Astrocyte of the cerebellum (primary cell): ENCODE measurements at places on chromosomes 2 and 18.

DNA sequence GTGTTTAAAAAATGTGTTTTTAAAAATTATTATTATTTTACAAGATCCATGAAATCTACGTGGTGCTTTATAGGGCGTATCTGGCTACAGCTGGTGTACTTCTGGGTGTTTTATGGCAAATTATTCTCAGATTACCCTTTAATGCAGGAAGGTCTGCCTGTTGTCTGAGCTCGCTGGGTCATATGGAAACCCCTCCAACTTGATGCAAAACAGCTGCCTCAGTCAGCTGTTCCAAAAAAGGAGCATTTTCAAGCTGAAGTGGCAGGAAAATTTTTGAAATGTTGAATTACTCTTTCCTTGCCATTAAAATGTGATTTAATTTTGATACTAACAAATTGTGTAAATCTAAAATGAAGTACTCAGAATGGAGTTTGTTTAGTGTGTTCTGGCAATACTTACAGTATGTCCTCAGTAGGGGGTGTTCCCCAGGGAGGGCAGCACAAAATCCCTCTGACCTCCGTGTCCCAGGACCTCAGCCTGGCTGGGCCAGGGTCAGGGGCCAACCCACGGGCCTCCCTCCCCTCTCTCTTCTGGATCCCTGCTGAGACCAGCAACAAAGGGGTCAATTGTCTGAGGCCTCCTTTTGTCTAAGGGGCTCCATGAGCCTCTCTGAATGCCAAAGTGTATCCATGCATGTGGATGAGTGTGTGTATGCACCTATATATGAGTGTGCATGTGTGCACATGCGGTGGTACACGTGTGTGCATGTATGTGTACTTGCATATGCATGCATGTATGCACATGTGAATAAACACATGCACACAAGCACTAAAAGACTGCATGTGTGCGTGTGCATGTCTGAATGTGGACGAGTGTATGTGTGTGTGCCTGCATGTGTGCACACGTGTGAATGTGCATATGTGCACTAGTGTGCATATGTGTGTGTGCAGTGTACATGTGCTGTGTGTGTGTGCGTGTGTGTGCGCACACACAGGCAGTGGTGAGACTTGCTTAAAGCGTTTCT is 105.4 kb downstream of the ACOXL start:
- DNase-seq, result no peak

DNA sequence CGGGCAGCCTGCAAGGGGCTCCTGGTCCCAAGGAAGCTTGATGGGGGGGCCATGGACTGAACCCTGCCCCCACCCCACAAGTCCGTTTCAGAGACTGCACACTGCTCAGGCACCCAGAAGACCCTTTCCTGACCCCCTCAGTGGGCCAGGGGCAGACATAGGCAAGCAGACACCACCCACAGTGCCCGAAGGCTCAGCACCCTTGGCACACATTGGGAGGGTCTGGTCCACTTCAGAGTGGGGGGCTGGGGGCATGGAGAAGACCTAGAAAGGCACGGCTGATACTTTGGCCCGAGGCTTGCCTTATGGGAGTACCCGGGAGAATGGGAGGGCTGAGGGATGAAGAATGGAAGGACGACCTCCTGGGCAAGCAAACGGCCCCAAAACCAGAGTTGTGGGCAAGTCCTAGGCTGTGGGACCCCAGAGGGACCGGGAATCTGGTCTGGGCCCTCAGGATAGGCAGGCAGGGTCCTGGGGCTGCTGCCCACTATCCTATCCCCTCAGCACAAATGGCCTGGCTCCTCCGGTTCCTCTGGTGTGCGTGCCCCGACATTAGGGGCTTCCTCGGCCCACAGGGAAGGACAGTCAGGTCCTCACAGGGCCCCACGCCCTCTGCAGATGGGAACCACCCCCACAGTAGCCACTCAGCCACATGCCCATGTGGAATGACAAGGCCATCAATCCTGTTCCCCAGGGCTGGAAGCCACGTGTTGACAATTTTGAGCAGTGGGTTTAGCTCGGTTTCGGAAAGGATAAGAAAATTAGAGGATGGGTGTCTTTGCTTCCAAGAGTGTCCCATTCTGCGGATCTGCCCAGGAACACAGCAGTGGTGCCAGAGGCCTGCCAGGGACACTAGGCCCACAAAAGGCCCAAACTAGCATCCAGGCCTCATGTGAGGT is 15.0 kb upstream of the GPC1 start:
- no peak for DNase-seq

DNA sequence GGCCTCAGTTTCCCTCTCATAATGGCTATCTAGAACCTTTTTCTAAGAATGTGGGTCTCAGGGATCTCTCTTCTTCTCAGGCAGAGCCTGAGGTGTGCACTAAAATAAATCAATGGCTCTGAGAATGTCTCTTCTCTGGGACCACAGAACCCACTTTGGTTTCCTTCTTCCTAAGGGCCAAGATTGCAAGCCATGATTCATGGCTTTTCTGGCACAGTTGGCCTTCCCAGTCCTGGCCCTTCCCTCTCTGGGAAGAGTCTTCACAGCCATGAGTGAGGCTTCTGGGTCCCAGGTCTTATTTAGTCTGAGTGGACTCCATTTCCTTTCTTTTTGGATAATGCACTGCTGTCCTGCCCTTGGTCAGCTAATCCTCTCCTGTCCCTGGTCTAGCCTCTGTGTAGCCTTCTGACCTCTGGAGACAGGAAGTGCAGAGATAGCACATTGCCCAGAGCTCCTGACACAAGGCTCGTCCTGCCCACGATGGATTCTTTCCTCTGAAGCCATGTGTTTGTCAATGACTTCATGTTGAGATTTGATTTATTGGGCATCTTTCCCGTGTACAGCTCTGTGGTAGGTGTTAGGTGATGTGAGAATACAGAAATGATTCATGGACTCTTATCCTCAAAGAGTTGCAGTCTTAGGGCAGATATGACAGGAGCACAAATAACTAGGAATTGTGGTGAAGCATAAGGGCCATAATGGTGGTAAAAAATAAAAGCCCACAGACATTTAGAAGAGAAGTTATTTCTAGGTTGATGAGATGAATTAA is 245.0 kb downstream of the CLIP4 start:
- no peak for DNase-seq

DNA sequence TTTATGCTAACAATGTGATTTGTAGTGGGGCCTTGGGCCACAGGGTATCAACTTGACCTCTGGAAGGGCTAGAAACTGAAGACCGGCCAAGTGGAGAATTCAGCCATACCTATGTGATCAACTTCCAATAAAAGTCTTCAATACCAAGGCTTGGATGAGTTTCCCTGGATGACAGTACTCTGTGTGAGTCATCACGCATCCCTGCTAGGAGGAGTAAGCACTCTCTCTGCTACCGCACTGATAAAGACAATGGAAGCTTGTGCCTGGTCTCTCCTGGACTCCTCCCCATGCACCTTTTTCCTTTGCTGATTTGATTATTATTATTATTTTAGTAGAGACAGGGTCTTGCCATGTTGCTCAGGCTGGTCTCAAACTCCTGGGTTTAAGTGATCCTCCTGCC is 58.1 kb downstream of the SKA1 start:
- no peak for DNase-seq

GRCh38 chr18:23351521-23351920 is 101.6 kb upstream of the RIOK3 start:
- no peak for DNase-seq

- DNase-seq, result no peak
Observed at GRCh38 chr2:30266051-30266621, 34.8 kb downstream of the LBH start.

GRCh38 chr2:229032608-229033234 is 238.4 kb downstream of the PID1 start:
- no peak for DNase-seq

GRCh38 chr2:199273042-199273511 is 184.7 kb downstream of the SATB2 start:
- DNase-seq, result peak; percentile 49

- no peak for DNase-seq
Observed at GRCh38 chr2:96800061-96801004, 15.7 kb upstream of the CNNM3 start.

DNA sequence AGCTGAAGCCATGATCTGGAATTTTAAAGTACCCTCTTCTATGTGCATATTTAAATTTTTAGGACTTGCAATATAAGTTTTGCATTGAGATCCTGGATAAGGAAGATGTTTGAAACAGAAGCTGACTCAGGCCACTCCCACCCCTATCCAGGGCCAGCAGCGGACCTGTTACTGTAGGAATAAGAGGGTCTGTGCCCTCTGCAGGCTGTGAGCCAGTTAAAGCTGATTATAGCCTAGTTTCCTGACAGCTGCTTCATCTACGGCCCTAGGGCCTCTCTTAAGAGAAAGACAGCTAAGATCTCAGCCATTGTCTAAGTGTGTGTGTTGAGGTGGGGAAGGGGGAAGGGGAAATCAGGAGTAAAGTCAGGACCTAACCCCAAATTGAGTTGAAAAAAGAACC is 234.0 kb downstream of the HAUS1 start:
- DNase-seq, result no peak

DNA sequence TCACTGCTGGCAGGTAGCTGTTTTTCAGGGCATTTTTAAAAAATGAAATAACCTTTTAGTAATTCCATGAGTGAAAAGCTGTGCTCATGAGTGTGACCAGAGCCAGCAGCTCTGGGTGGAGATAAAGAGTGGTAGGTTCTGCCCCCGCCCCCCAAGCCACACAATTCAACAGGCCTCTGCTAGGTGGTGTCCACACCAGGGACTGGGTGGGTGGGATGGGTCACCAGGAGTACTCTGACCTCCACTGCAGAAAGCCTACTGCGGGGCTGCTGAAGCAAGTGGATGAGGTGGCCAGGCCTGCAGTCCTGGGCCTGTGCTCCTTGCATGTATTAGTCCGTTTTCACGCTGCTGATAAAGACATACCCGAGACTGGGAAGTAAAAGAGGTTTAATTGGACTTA is 15.3 kb downstream of the PARD6G start:
- DNase-seq, result no peak

- DNase-seq, result peak; percentile 84
Observed at GRCh38 chr2:195411219-195411687, 245.8 kb upstream of the SLC39A10 start.

- no peak for DNase-seq
Observed at GRCh38 chr2:191645434-191646162, 32.3 kb upstream of the NABP1 start.

DNA sequence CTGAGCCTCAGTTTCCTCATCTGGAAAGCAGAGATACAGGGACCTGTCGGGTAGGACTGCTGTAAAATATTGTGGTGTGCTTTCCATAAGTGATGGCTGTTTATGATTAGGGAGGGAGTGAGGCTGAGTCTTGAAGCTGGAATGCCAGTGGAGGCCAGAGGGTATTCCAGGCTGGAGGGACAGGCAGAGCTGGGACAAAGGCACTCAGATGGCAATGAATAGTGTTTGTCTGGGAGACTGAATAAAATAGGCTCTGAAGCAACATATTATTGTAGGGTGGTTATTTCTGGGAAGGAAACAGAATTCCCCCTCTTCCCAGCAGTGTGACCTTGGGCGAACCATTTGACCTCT is 120.7 kb downstream of the INHBB start:
- no peak for DNase-seq

DNA sequence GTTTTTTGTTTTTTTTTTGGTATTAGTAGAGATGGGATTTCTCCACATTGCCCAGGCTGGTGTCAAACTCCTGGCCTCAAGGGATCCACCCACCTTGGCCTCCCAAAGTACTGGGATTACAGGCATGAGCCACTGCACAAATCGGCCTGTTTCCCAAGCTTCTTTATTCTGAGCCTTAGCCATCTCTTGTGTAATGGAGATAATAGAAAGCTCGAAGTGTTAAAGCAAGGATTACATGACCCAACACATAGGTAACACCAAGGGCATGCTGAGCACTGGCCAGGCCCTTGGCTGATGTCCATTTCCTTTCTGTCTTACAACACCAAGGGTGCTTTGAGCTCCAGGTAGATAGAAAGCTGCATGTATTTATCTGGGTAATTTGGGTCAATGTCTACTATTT is 187.8 kb upstream of the MEX3C start:
- DNase-seq, result no peak

- no peak for DNase-seq
Observed at GRCh38 chr2:40488927-40489677, 37.2 kb upstream of the SLC8A1 start.

- no peak for DNase-seq
Observed at GRCh38 chr2:46615986-46616485, 136.7 kb downstream of the TMEM247 start.

DNA sequence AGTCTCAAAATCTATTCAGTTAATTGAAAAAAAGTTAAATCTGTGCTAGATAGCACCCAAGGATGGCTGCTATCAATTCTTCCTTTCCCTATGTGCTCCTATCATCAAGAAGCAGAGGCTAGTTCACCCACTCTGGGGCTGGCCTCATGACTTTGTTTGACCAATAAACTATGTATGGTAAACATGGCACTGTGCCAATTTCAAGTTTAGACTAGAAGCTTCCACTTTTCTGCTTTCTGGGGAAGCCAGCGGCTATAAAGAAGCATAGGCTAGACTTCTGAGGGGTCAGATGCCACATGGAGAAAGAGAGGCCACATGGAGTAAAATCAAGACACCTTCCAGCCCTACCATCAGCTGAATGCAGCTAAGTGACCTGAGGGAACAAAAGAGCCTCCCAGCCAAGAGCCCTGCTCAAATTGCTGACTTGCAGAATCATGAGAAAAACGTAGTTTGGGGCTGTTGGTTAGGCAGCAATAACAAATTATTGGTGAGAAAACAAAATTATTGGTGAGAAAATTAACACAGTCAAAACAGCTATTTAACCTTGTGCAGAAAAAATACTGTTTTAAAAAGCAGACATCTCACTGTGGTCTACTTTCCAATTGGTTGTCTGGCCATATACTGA is 86.5 kb upstream of the SLC14A2 start:
- DNase-seq, result no peak

GRCh38 chr2:64234785-64235184 is 90.6 kb upstream of the PELI1 start:
- DNase-seq, result no peak

- peak; percentile 51 for DNase-seq
Observed at GRCh38 chr2:224982910-224983711, 59.2 kb downstream of the DOCK10 start.

- no peak for DNase-seq
Observed at GRCh38 chr2:241814643-241815476, 5.9 kb downstream of the NEU4 start.

GRCh38 chr2:52193804-52194203 is 1161.9 kb upstream of the NRXN1 start:
- no peak for DNase-seq

DNA sequence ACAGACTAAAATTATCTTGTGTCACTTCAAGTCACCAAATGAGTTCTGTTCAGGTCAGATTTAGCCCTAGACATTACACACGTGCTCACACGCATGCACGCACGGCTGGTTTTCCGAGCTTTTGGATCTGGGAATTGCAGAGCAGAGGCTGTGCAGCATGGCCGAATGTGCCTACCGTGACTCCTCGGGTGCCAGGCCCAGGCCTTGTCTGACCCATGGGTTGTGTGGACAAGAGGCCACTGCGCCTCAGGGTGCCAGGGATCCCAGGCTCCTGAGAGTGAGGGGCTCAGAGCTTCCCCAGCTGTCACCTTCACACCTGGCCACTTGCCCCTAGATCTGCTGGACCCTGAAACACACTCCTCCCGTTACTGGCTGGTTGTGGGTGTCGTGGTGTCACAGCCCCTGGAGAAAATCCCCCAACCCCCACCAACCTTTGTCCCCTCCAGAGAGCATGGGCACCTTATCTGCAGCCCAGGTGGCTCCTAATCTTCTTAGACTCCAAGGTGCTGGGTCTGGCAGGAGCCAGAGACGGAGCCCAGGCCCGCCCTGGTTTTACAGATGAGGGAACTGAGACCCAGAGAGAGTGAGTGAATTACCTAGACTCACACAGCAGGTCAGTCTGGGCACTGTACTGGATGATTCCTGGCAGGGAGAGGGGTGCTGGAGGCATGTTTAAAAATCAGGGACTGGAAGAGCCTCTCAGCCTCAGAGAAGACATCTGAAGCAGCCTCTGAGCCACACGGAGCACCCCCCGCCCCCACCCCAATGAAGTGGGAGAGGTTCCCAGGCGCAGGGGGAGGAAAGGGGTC is 56.8 kb downstream of the ATOH8 start:
- no peak for DNase-seq
